ENCODE measurements at places on chromosomes 11 and 22.

DNA sequence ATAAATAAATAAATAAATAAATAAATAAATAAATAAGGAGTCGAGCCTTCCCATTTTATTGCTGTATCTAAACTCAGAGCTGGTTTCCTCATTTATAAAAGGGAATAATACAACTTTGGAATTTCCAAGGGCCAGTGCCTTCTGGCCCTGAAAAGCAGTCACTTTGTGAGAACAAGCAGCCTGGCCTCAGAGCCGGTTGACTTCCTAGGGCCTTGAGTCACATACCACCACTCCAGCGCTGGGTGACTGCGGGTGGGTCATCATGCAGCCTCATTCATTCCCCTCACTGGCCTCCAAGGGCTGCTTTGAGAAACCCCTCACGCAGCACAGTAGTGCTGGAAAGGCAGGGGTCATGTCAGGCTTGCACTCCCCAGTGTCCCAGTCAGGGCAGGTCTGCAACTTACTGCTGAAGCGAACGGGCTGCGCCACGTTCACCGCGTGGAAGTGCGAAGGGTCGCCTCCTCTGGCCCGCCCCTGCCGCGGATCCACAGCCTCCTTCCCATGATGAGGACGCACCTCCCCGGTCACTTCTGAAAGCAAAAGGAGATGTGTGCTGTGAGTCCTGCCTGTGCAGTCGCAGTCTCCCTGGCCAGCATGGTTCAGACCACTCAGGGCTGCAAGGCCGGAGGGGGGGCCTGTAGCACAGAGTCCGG is 54.4 kb downstream of the DGCR2 start:
- no peak for DNase-seq

GRCh38 chr22:29316141-29316828 is 788 bp upstream of the RASL10A start:
- DNase-seq, result no peak

- no peak for DNase-seq
Measured at GRCh38 chr22:49263101-49263500, 564.6 kb downstream of the BRD1 start.

GRCh38 chr22:37981282-37982011 is 2.9 kb downstream of the SOX10 start:
- DNase-seq, result no peak

GRCh38 chr11:125091247-125091876 is 20.1 kb downstream of the TMEM218 start:
- DNase-seq, result peak; percentile 82
